ENCODE measurements at places on chromosomes 7 and 10. TPM values are rescaled to one million over a fixed set of nuclear protein-coding genes. Genes with fewer than 3 reads are reported as not detected.

DNA sequence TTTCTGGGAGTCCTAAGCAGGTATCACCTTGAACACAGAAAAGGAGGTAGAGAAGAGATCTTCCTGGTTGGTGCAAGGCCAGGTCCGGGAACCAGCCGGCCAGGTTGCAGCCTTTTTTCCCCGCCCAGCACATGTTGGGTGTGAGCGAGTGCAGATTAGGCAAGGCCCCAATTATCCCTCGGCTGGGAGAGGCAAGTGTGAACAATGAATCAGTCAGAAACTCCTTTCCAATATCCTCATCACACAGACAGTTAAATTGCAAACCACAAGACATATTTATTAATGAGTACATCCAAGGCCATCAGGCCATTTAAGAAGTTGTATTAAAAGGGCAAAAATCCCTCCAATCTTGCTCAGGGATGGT, 115.0 kb upstream of the AFAP1L2 start:
- no peak for DNase-seq

DNA sequence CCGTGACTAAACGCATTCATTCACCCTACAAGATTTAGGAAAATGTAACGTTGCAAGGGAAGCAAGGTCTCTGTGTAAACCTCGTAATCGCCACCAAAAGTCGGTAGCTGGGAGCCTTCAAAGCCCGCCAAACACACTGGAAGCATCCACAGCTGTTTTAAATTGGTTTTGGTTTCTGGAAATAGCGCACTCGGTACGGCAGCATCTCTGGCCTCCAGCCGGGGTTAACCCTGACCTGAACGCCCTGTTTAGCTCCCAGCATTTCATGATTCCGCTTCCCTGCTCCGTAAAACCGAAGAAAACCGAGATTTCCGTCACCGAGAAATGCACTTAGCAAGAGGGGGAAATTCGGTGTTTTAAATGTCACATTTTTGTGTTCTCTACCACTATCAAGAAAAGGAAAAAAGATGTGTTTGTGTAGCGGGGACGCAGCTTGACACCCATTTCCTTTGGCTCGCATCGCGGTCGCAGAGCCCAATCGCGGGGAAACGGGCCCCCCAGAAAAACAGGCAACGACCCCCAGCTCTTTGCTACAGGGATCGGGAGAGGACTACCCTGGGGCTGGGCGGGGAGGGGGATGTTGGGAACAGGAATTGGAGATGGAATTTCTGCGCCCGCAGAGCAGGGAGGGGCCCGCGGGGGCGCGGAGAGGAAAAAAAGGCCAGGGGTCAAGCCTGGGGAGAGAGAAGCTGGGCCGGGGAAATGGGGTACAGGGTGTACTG, 646 bp downstream of the SGCE start:
- DNase-seq, result no peak

The C10orf53 gene
- not detected for polyA plus RNA-seq

DNA sequence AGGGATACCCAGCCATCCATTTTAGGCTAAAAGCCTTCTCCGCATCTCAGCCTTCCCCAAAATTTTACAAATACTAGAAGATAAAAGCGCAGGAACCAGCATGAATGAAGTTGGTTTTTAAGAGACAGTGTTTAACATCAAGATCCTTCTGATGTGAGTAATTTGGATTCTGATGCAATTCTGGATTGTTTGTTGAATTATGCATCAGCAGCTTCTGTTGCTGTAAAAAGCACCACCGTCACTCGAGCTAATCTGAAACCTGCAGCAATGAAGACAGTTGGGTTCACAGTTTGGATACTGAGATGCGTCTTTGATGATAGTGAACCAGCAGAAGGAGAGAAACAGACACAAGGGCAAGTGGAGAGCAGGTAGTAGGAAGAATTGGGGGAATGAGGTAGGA, 179.2 kb downstream of the PLXNA4 start:
- no peak for DNase-seq

- no peak for DNase-seq
Measured at GRCh38 chr10:129694691-129695243, 227.7 kb downstream of the MGMT start.

- DNase-seq, result no peak
Measured at GRCh38 chr7:78862411-78862900, 591.0 kb downstream of the MAGI2 start.

DNA sequence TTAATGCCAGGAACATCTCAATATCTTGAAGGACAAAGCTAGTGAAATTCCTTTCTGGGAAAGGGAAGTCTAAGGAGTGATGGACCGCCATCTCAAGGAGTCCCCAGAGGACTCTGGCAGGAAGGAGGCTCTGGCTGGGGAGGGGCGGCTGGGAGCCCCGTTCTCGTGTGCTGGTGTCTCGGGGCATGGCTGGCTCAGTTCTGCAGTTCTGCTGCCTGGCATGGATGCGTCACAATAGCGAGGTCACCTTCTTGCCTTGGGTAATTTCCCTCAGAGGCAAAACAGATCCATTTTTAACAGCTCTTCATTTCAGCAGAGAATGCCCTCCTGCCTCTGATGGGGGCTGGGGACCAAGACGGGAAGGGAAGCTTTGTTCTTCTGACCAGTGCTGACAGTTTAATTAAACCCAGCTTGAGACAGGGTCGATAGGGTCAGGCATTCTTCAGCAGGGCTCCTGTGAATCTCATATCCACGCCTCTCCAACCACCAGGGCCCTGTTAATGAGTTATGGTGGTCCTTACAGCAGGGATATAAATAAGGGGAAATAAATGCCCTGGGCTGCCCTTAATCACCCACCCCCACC, 35.7 kb downstream of the SLIT1 start:
- DNase-seq, result no peak

The OR9A2 gene
- not detected for polyA plus RNA-seq

The OPN4 gene
- polyA plus RNA-seq, result not detected

The TYW1B gene
- 1.5 TPM for polyA plus RNA-seq

The RELN gene
- polyA plus RNA-seq, result not detected

GRCh38 chr10:28879875-28880682, 202.8 kb downstream of the BAMBI start:
- DNase-seq, result no peak

The SLC25A40 gene
- 13.7 TPM for polyA plus RNA-seq

The TUBB8 gene
- polyA plus RNA-seq, result not detected

The CLDN12 gene
- polyA plus RNA-seq, result 0.82 TPM

- no peak for DNase-seq
Measured at GRCh38 chr10:75127471-75127870, 16.0 kb downstream of the SAMD8 start.
